ENCODE measurements at places on chromosomes 1 and 21.

- DNase-seq = no peak
These were observed 232.6 kb upstream of the C1orf174 start for GRCh38 chr1:4132352-4133296.

- DNase-seq = no peak
These were observed 6.2 kb downstream of the NR5A2 start for GRCh38 chr1:200033511-200034261.

GRCh38 chr1:243343970-243344937 lies 88.4 kb downstream of the SDCCAG8 start:
- DNase-seq = no peak

DNA sequence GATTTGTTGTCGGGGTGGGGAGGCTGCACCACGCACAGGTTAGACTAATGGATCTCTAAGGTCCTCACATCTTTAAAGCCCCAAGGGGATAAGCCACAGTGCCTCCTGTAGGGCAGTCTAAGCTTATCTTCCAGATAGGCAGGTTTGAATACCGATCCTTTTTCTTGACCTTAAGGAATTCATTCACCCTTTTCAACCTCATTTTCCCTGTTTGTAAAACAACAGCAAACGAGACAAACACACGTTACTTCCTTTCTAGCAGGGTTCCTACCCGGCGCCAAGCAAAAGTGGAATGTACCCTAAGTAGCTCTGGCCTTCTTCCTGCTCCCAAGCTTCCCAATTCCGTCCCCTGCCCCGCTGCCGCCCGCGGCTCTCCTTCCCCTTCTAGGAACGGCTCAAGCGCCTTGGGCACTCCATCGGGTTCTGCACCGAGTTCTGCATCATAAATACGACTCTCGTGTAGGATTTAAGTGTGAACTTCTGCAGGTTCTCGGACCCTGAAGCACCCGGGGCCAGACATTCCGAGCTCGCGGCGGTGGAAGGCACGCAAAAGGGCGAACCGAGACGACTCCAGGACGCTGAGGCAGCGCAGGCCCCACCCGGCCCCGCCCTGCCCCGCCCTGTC lies 548 bp upstream of the CDC20 start:
- DNase-seq = no peak

DNA sequence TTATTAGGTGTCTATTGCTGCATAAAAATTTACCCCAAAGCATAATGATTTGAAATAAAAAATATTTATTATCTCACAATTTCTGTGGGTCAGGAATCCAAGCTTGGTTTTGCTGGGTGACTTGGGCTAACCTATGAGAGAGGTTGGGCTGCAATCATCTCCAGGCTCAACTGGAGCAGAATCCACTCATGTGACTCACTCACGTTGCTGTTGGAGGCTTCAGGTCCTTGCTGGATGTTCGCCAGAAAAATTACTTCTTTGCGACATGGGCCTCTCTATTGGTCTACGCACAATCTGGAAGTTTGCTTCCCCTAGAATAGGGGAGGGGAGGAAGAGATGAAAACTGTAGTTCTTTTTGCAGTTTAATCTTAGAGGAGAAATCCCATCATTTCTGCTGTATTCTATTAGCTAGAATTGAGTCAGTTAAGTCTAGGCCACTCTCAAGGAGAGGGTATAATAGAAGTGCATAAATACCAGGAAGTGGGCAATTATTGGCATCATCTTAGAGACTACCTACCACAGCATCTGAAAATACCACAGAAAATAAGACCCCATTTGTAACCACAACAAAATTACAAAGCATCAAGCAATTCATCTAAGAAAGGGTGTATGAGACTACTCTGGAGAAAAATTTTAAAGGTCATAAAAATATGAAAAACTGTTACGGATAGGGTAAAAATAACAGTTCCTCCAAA lies 5.7 kb upstream of the FASLG start:
- no peak for DNase-seq

GRCh38 chr1:240611228-240611618 lies 732 bp downstream of the GREM2 start:
- DNase-seq = no peak

DNA sequence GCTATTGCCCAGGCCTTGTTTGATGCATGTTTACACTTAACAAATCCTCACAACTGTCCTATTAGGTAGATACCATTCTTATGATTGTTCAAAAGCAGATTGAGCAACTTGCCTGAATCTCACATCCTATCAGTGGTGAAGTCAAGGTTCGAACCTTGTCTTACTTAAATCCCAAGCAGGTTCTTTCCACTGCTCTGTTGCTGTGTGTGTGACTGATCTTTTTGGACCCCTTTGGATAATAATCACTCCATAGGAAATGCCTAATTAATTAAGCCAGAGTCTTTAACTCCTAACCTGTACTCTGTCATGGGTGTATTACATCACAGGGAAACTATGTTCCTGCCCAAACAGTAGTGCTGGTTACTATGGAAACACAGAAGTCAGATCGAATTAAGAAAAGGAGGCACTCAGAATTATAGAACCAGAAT lies 84.2 kb downstream of the SPATA46 start:
- no peak for DNase-seq

DNA sequence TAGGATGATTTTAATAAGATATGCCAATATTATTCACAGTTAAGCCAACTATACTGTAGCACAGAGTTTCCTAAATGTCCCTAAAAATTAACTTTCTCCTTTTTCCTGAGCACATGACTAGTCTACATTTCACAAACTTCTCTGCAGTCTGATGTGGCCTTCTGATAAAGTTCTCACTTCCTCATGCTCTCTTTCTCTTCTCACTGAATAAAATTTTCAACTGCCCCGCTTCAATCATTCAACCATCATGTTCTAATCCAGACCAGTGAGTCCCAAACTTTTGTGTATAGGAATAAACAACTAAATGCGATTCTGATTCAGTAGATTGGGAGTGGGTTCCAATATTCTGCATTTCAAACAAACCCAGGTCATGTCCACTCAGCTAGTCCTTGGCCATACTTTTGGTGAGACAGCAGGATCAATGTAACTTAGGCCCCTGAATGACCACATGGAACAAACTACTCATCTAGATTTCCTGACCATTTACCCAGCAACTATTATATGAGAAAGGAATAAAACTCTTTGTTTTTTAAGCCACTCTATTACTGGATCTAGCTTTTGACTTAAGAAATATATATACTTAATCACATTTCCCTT lies 20.1 kb downstream of the TUT4 start:
- DNase-seq = no peak

DNA sequence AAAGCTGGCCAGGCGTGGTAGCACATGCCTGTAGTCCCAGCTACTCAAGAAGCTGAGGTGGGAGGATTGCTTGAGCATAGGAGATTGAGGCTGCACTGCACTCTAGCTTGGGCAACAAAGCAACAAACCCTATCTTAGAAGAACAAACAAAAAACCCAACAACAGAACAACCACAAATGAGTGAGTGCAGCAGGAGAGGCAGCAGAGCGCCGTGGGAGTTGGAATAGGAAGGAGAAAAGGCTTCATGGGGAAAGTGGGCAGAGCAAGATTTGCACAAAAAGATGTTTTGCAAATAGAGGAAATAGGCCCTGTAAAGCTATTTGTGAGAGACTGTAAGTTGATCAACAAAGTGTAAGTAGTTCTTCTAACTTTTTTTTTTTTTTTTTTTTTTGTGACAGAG lies 19.6 kb downstream of the SMAP2 start:
- no peak for DNase-seq

- DNase-seq = no peak
These were observed 31.6 kb downstream of the DOP1B start for GRCh38 chr21:36188081-36188681.

GRCh38 chr21:22164912-22165311 lies 1166.7 kb downstream of the NCAM2 start:
- no peak for DNase-seq
